ENCODE measurements at places on chromosomes 11 and 22.
A peak's percentile ranks its signal among the peaks of the same experiment; 100 is the strongest.

- DNase-seq, result no peak
Observed at GRCh38 chr11:5618807-5619206, 6.0 kb upstream of the TRIM34 start.

DNA sequence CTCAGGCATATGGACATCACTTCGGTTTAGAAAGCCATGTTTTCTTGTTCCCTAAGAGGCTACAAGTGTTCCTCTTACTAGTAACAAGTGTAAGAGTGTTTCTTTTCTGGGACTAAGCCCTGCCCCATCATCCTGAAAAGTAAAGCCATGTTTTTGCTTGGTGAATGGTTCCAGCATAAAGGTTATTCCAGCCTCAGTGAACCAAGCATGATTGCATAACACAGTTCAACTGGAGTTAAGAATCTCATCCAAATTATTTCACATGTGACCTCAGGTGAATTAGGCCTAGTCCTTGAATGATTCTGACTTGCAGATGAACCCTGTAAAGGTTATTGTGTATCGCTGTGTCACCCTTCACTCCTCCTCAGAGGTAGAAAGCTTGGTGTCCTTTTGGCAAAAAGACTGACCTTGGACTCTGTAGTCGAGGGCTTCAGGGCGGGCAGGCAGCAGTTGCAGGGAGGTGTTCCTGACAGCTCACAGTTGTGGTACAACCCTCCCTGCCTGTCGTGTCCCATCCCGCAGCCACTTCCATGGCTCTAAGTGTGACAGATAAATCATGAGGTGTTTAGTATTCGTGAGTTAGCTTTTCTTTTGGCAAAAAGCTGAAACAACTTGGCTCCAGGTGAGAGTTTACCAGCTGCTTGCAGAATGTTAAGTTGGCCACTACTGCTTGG is 321.8 kb downstream of the CADM1 start:
- DNase-seq, result no peak

- DNase-seq, result no peak
Observed at GRCh38 chr22:39712751-39713525, 142.4 kb downstream of the CACNA1I start.

DNA sequence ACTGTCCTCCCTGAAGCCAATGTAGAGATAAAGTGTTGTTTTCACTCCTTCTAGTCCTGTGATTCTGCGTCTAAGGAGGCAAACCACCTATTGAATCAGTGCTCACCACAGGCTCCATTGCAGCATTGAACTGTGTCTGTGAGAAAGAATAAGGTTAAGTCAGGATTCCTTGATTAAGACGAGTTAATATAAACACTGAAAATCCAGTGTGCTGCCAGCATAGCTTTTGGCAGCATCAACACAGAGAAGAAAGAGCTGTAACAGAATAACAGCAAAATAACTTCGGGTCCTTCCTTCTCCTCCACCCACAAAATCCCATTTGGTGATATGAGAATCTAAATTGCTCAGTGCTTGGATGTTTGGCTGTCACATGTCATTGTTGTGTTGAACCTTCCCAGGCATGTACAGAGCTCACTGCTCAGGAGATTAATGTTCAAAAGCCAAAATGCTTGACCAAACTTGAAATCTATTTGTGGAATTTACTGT is 185.2 kb upstream of the DDI1 start:
- DNase-seq, result no peak

DNA sequence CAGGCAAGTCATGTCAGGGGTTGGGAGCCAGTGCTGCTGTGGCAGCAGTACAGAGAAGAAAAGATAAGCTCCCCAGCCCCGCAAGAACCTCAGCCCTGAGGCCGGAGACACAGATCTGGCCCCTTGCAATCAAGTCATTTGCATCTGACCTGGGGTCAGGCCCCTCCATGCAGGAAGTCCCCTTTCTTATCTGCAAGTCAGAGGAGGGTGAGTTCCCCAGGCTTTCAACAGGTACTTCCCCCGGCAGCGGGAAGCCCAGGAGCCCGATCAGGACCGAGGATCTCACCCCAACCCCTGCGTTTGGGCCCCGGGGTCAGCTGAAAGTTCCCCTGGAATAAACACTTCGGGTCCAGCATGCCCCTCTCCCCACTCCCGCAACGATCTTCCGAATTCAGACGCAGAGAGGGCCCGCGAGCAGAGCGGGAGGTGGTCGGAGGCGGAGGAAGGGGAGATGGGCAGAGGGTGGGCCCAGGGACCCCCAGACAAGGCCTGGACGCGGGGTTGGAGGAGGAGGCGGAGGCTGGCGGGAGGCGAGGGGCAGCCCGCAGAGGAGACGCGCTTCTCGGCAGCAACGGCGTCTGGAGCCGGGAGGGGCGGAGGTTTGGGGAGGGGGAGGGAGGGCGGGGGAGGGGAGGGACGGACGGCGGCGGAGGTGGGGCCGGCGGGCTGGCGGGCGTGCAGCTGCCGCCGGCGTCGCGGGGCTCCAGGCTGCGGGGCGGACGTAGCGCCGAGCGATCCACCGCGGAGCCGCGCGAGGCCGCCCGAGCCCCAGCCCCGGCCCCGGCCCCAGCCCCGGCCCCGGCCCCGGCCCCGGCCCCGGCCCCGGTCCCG is at the start of gene TSPAN18:
Gene TSPAN18, plus strand, starts transcription at position 680 of the 831 bp plus-strand sequence. CDS start 179,455 bp downstream, outside the sequence.
- no peak for DNase-seq

DNA sequence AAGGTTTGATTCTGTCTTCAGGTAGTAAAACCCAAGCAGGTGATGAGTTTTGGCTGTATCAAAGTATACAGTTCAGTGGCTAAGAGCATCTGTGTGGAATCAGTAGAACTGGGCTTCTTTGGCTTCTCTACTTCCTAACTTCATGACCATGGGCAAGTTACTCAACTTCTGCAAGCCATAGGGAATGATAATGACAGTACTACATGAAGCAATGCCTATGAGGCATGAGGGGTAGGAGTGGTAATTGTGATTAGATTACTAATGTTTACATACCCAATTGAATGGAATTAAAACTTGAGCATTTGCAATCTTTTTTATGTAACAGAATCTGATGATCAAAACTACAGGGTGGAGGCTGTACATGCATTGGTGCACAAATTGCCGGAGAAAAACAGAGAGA is 164.3 kb downstream of the PGR start:
- no peak for DNase-seq

DNA sequence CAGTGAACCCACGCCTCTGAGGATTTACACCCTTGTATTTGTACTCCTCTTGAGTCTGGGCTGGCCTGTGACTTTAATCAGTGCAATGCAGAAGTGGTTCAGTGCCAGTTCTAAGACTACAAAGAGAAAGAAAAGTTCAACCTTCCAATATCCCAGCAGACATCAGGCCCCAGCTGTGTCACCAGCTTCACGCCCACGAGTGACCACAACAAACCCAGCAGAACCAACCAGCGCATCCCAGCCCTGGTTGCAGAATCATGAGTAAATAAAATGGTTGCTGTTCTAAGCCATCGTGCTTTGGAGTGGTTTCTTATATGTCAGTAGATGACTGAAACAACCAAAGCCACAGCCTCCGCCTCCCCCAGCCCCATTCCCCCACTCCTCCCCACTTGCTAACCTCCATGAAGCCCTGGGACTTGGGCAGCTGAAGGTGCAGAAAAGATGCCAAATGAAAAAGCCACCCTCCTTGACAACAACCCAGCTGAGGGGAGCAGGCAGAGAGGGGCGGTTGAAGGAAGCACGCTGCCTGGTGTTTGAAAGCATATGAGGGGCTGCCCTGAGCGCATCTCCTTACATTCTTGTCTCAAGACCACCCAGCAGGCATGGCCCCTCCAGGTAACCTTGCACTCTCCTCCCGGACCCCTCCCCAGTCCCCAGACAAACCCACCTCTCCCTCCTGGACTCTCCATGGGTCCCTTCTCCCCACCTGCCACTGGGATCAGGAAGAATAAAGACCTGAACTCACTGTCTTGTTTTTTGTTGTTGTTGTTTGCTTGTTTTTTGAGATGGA is 20.9 kb downstream of the TSKU start:
- peak; percentile 45 for DNase-seq

GRCh38 chr11:82858556-82859091 is 41.6 kb downstream of the PRCP start:
- DNase-seq, result no peak

DNA sequence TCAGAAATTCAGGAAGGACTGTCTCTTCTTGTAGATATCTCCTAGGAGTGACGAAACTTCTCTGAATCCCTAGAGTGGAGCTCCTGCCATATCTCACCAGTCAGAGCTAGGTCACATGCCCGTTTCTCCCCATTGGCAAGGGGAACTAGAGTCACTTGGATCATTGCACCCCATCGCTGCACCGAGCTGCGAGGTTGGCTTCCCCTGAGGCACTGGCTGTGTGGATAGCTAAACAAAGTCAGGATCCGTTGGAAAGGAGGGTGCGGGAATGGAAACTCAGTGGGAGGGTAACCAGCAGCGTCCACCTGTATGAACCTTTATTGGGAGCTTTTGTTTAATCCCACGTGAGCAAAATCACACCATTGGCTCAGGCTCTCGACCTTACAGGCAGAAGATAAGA is 283.8 kb downstream of the BRD1 start:
- DNase-seq, result no peak

GRCh38 chr22:23622634-23623033 is 9.5 kb downstream of the DRICH1 start:
- DNase-seq, result no peak

GRCh38 chr11:35390737-35391682 is 28.3 kb downstream of the SLC1A2 start:
- DNase-seq, result no peak

GRCh38 chr11:73269459-73270015 is 2.6 kb upstream of the P2RY6 start:
- no peak for DNase-seq

- DNase-seq, result no peak
Observed at GRCh38 chr11:61924064-61924455, 6.7 kb upstream of the RAB3IL1 start.

GRCh38 chr11:27649800-27650199 is 50.5 kb downstream of the BDNF start:
- no peak for DNase-seq

DNA sequence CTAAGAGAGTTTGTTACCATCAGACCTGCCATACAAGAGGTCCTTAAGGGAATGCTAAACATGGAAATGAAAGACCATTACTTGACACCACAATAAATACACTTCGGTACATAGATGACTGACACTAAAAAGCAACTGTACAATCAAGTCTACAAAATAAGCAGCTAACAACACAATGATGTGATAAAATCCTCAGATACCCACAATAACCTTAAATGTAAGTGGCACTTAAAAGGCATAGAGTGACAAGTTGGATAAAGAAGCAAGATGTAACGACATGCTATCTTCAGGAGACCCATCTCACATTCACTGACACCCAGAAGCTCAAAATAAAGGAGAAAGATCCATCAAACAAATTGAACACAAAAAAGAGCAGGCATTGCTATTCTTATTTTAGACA is 107.6 kb downstream of the LRRC4C start:
- DNase-seq, result no peak

DNA sequence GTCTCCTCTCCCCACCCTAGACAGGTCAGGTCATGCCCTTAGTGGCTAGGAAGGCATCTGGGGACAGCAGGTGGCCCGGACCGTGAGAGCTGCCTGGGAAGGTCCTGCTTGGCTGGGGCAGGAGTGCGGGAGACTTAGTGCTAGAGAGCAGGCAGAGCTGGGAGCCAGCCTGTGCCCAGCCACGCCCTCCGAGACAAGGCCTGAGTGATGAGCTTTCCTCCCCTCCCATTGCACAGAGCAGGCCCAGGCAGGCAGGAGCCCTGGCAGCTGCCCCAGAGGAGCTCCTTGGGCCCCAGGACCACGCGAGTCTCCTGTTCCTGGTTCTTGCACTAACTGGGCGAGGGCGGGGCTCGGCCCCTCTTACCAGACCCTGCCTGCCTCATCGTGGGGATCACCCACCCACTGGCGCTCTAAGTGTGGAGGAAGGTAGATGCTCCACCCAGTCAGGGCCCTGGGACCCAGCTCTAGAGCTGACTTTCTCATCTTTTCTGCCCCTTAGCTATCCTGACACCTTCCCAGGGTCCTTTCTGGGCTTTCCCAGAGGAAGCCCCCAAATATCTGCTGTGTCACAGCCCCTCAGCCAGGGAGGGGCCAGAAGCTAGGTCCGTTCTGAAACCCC is 44.9 kb downstream of the MACROD1 start:
- no peak for DNase-seq

DNA sequence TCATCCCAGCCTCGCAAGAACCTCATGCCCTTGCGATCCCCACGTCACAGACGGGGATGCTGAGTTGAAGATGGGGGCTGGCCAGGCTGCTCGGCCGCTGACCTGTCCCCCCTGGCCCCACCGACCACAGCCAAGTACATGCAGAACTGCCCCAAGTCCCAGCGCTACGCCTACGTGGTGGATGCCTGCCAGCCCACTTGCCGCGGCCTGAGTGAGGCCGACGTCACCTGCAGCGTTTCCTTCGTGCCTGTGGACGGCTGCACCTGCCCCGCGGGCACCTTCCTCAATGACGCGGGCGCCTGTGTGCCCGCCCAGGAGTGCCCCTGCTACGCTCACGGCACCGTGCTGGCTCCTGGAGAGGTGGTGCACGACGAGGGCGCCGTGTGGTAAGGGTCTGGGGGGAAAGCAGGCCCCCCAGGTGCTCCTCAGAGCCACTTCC is 10.0 kb downstream of the MUC5B start:
- no peak for DNase-seq

- no peak for DNase-seq
Observed at GRCh38 chr11:78653294-78653909, 78.7 kb upstream of the NARS2 start.

DNA sequence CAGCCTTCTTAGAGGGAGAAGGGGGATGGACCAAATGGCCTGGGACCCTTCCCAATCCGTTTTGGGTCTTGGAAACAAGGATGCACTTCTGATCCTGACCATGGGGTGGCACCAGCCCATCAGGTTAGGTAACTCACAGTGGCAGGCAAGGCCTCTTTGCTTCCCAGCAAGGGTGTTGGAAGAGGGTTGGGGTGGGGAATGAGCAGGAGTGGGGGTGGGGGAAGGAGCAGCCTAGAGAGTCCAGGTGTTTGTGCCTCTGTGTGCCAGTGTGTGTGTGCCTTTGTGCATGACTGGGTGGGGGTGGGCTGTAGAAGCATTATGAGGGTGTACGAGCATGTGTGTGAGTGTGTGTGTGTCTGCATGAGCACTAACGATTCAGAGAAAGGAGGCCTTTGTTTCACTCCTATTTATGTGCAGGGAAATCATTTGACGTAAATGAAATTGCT is 213.1 kb downstream of the INSC start:
- no peak for DNase-seq

DNA sequence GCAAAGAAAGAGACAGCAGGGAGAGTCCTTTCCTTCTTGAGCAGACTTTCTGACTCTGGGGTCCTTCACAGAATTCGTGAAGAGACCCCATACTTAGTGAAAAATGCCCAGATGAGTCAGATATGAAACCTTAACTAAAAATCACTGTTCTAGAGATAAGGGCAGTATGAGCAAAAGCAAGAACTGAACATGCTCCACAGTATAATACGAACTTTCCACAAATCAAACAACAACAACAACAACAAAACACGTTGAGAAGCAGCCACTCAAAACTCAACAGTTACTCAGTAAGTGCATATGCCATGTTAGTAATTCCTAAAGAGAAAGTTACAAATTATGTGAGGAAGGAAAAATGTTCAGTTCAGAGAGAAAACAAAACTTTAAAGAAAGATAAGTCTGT is 44.3 kb downstream of the PITPNB start:
- no peak for DNase-seq

All from stimulated activated CD8-positive, alpha-beta memory T cell treated with anti-CD3 and anti-CD28 coated beads, Interleukin-7, amount 100 ng/mL, for 4 hours (primary cell).